ENCODE measurements at places on chromosomes 2 and 18.

- DNase-seq = peak; percentile 28
Measured at GRCh38 chr2:219459460-219460311, 25.0 kb downstream of the SPEG start.

DNA sequence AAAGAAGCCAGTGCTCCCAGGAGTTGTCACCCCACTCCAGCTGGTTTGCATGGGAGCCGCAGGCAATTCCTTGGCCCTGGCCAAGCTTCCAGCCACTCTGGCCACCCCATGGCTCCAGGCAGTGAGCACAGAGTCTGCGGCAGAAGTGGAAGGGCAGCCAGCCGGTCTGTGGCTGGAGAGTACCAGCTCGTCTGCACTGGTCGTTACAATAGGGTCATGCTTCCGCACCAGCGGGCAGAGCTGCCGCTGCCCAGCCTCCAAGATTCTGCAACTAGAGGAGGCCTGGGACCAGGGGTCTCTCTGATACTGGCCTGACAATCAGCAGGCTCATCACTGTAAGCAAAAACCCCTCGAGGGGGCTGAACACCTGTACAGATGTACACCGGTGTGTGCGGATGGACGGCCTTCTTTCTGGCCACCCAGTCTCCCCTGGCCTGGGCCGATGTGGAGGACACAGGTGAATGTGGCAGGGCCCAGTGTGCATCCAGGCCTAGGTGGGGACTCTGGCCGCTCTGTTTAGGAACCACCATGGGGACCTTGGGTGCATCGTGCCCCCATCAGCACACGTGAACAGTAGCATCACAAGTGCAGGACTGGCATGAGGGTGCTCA is 51.9 kb upstream of the ODC1 start:
- DNase-seq = no peak

GRCh38 chr2:181684454-181685149 is 4.3 kb upstream of the NEUROD1 start:
- DNase-seq = no peak

DNA sequence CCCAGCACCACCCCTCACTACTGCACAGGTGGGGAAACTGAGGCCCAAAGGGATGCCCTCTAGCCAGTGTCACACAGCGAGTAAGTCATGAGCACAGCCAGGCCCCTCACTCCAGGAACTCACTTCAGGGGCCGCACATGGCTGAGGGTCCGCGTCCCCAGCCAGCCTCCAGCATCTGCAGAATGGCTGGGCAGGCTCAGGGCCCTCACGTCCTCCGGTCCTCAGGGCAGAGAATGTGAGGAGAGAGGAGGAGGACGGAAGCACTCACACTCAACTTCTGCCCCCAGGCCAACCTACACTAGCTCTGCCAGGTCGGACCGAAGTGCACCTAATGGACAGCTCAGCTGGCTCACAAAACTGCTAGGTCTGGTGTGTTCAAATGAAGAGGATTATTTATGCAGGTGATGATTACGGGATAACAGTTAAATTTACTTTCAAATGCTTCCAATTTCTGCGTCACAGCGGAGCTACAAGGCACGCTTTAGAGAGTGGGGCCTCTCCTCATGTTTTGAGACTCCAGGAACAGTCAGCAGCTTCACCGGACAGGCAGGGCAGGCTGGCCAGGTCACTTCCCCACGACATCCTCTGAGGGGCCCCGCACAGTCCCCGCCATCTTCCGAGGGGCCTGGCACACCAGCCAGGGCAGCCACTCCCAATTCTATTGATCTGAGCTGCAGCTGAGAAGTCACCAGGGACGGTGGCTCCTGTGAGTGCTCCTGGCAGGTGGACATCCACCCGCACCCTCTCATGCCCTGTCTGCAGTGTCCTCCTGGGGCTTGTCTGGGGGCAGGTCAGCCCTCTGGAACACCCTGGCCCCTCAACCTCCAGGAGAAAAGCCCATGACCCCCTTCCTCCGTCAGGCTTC is 26.5 kb downstream of the KIF1A start:
- DNase-seq = no peak

DNA sequence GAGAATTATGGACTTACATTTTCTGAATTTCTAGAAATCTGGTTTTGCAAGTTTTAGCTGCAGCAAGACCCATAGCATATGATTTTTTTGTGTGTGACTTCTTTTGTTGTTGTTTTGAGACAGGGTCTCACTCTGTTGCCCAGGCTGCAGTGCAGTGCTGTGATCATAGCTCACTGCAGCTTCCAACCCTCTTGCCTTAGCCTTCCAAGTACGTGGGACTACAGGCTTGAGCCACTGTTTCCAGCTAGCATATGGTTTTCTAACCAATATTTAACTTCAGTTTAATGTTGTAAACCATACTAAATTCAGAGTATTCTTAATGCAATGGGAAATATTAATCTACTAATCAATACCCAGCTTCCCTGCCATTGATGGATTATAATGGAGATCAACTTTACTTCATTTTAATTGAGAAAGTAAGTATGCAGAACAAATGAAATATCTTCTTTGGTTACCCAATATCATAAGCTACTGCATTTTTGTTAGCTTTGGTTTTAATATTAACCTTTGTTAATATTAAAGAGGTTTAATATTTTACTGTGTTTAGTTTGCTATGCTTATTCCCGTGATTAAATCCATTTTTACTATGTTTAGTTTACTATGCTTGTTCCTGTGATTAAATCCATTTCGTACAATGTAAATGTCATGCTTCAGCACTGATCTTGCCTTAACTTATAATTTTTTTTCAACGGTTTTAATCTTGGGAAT is 273.4 kb upstream of the TMEFF2 start:
- DNase-seq = no peak

GRCh38 chr2:88668862-88669261 is 22.6 kb upstream of the RPIA start:
- DNase-seq = no peak

- DNase-seq = no peak
Measured at GRCh38 chr2:104831742-104832141, 22.2 kb upstream of the POU3F3 start.

DNA sequence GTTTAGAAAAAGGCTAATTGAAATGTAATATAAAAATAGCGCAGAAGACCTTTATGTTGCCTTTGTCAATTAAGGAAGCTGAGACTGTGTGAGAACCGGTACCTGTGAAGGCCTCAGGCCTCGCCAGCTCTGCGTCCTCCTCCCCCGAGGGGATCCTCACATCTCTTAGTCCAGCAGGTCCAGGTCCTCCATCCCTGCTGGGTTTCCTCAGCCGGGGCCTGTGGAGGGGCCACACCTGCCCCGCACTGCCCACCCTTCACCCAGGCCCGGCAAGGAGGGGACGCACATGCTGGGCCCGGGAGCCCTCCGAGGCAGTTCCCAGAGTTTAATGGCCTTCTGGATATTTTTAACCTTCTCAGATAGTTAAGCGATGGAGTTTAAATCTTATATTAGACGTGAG is 3.5 kb downstream of the KCNG2 start:
- no peak for DNase-seq

- no peak for DNase-seq
Measured at GRCh38 chr2:159379181-159379580, 92.7 kb upstream of the WDSUB1 start.

DNA sequence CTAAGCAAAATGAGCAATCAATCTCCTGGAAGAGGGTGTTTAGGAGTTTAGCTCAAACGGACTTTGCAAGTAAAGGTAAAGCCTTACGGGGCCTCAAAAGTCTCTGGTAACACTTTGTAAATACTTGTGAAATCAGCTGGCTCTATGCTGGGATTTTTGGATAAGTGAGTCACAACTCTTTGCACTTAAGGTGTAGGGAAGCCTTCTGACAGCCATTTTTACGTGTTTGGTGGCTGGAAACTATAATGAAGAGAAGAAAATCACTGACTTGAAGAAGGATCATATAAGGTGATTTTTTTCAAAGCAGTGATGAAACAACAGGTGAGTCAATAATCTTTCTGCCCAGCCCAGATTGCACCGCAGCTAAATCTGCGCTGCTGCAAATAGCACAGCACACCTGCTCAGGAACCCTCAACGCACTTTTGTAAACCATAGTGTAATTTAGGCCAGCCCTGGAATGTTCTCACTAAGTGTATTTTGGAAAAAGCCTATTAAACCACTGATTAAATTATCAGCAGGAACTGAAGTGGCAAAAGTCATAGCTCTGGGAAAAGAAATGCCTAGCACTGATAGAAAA is 218.8 kb downstream of the AGPS start:
- no peak for DNase-seq

DNA sequence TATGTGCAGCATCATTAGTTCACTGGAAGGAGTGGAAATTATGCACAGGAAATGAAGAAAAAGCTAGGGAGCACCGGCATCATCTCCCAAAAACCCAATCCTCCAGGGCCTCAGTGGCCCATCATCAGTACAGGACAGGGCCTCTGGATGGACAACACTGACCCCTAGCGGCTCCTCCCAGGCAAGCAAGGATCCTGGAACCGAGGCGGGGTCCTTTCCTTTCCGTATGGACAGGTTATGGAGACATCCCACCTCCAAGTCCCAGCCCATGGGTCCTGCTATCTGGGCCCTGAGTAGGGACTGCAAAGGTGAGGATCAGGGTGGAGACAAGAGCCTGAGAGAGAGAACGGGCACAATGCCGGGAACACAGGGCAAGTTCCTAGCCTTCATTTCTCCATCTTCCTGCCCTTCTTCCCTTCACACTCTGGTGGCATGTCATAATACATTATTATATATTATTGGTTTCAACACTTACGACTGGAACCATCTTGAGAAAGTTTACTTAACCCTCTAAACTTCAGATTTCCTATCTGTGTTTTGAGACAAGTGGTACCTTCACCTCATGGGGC is 68.2 kb downstream of the ZNF516 start:
- no peak for DNase-seq

DNA sequence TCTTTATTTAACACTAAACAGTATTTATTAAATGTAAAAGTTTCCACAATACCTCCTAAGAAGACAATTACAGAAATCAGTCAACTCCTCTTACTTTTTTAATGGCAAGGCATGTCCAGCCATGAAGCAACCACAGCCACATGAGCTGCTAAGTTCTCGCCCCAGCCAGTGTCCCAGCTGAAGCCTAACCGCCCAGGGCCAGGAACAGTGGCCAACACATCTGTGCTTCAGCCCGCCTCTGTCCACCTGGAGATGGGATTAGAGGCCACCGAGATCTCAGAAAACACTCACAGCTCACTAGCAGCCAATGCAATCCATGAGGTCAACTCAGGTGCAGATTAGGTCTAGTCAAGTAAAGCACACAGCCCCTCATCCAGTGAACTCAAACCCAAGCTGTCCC is 40.2 kb downstream of the PID1 start:
- no peak for DNase-seq

- no peak for DNase-seq
Measured at GRCh38 chr2:20205915-20206524, 18.9 kb downstream of the SDC1 start.

- no peak for DNase-seq
Measured at GRCh38 chr18:79512461-79513380, 117.0 kb downstream of the NFATC1 start.

GRCh38 chr2:74025971-74026612 is 41.4 kb downstream of the TET3 start:
- DNase-seq = no peak

DNA sequence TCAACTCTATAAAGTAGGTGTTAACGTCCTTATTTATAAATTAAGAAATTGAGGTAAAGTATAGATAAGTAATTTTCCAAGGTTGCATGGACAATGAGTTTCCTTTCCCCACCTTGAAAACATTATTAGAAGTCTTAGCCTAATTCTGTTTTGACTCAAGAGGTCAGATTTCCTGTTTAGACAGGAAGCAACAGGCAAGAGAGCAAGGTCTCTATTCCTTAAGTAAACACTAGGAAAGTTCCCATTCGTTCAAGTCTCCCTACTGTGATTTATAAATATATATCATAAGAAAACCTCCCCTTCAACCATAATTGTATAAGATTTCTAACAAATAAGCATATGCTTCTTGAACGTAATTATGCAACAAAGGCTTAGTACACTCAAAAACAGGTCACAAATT is 40.3 kb downstream of the CLASP1 start:
- no peak for DNase-seq

DNA sequence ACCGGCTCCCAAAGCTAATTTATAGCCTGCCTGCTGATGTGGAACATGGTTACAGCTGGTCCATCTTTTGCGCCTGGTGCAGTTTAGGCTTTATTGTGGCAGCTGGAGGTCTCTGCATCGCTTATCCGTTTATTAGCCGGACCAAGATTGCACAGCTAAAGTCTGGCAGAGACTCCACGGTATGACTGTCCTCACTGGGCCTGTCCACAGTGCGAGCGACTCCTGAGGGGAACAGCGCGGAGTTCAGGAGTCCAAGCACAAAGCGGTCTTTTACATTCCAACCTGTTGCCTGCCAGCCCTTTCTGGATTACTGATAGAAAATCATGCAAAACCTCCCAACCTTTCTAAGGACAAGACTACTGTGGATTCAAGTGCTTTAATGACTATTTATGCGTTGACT is 51.4 kb downstream of the TMEM178A start:
- DNase-seq = no peak

- peak; percentile 60 for DNase-seq
Measured at GRCh38 chr2:23925702-23926289, 1.1 kb downstream of the ATAD2B start.

DNA sequence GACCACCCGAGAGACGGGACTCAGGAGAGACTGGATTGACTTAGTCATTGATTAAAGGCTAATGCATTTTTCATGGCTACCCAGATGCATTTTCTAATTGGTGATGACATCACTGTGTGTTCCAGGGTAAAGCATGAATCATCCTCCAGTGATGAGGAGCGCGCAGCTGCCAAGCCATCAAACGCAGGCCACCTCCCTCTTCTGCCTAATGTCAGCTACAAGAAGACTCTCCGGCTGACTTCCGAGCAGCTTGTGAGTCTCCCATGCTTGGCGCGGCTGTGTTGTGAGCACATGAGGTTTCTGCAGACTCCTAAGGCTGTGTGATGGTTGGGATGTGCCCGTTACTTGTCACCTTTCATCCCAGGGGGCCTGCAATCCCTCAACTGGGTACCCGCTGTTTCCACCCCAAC is 56.4 kb downstream of the LPIN1 start:
- no peak for DNase-seq

DNA sequence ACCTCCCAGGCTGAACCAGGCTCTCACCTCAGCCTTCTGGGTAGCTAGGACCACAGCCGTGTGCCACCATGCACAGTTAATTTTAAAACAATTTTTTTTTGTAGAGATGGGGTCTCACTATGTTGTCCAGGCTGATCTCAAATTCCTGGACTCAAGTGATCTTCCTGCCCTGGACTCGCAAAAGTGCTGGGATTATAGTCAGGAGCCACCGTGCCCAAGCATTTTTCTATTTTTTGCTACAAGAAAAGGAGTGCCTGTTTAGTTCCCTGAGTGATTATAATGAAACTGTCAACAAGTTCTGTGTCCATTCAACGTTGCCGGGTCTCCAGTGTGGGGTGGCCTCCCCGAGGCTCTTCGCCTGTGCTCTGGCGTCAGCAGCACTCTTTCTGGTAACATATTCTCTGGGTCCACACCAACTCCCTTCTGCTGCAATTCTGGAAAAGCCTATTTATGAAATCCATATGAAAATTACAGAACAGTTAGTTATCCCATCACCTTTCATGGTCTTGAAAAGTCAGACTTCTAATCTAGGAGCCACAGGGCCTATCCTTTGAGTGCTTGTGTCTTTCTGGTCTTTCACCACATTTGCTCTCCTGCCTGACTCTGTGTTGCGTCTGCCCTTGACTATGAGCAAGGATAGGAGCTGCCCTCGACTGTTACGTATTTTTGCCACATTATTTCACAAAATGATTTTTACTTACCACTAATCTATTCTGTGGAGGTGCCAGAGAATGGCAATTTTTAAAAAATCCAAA is 172.7 kb downstream of the SOCS6 start:
- no peak for DNase-seq

- DNase-seq = no peak
Measured at GRCh38 chr2:230179907-230180306, 39.9 kb downstream of the SP110 start.

- no peak for DNase-seq
Measured at GRCh38 chr18:28541276-28541930, 364.5 kb upstream of the CDH2 start.

- DNase-seq = no peak
Measured at GRCh38 chr2:158221063-158222020, 119.7 kb downstream of the UPP2 start.

Data from stimulated activated CD4-positive, alpha-beta T cell treated with anti-CD3 and anti-CD28 coated beads, Interleukin-1b, Interleukin-23, amount 100 ng/mL, for 48 hours (primary cell).